ENCODE measurements at places on chromosomes 7 and 10. TPM values are rescaled to one million over a fixed set of nuclear protein-coding genes. Genes with fewer than 3 reads are reported as not detected.

The SLC16A9 gene
- total RNA-seq = 0.10 TPM

The TRIM73 gene
- 13.2 TPM for total RNA-seq

The GIMAP1 gene
- total RNA-seq = 32.8 TPM

The DUS4L gene
- total RNA-seq = 8.3 TPM

The HTRA1 gene
- not detected for total RNA-seq

The OR6V1 gene
- not detected for total RNA-seq

The KCNMA1 gene
- total RNA-seq = 0.38 TPM

The APBB1IP gene
- 74.9 TPM for total RNA-seq

The DYNC1I1 gene
- total RNA-seq = not detected

The SUN3 gene
- 0.98 TPM for total RNA-seq

The ASB10 gene
- total RNA-seq = not detected

The BEND7 gene
- total RNA-seq = not detected

The WEE2 gene
- total RNA-seq = not detected

The PIK3CG gene
- total RNA-seq = 49.6 TPM

The IQUB gene
- 0.10 TPM for total RNA-seq

The KCNH2 gene
- 0.73 TPM for total RNA-seq

The COA1 gene
- total RNA-seq = 54.3 TPM

The CPSF4 gene
- total RNA-seq = 61.2 TPM

The CALML3 gene
- total RNA-seq = not detected

Data from activated naive CD4-positive, alpha-beta T cell treated with anti-CD3 and anti-CD28 coated beads, Interleukin-2, amount 10 ng/mL, durations not matched to agents 5 hours and 36 hours (primary cell).